ENCODE measurements at places on chromosomes 4 and X. TPM values are rescaled to one million over a fixed set of nuclear protein-coding genes. Genes with fewer than 3 reads are reported as not detected.

- DNase-seq, result no peak
Measured at GRCh38 chr4:182502064-182502463, 258.9 kb downstream of the TENM3 start.

DNA sequence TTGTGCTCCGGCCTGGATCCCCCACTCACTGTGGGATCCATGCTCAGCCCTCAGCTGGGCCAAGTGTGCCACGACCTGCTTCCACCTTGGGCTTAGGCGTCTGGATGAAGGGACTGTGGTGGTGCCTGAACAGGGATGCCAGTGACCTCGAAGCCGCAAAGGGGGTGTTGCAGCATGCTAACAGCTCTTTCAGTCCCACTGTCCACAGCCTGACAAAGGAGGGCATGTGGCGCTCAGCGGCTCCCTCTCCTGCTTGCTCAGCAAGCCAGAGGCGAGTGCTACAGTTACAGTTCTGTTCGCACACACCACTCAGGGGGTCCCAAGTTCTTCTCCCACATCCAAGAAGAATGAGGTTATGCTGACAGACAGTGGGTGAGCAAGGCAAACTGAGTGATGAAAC, 5.2 kb upstream of the IGBP1 start:
- no peak for DNase-seq

AFM gene
- total RNA-seq, result not detected

DNA sequence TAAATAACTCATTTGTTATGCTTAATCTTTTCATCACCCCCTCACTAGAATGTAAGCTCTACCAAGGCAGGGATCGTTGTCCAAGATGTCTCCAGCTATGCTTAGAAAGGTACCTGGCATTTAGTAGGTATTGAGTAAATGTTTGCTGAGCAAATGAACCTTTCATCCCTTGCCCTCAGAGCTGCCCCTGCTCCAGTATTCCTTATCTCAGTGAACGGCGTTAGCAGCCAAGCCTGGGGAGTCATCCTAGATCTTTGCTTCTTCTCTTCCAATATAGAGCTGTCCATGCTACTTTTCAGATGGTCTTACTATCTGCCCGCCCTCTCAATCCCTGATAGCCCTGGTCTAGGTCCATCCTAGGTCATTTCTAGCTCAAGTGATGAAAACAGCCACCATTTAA, 188.4 kb downstream of the NR3C2 start:
- no peak for DNase-seq
